ENCODE measurements at places on chromosomes 3 and 15. TPM values are rescaled to one million over a fixed set of nuclear protein-coding genes. Genes with fewer than 3 reads are reported as not detected.

Gene MYZAP
- total RNA-seq, result 1.1 TPM

Gene ARRDC4
- 55.1 TPM for total RNA-seq

Gene OR5K2
- total RNA-seq, result not detected

Gene VEPH1
- 9.2 TPM for total RNA-seq

Gene ZNF80
- not detected for total RNA-seq

Gene SLC28A2
- total RNA-seq, result not detected

Gene JAGN1
- 17.8 TPM for total RNA-seq

Gene TM4SF18
- 5.6 TPM for total RNA-seq

Gene USP3
- 86.4 TPM for total RNA-seq

Gene C3orf85
- not detected for total RNA-seq

Gene CPNE9
- 0.31 TPM for total RNA-seq
